ENCODE measurements at places on chromosomes 16 and 17. TPM values are rescaled to one million over a fixed set of nuclear protein-coding genes. Genes with fewer than 3 reads are reported as not detected.

The GPR139 gene
- 0.55 TPM for total RNA-seq

The TP53TG3F gene
- total RNA-seq: not detected

The ABCA9 gene
- not detected for total RNA-seq

The BRD7 gene
- 123 TPM for total RNA-seq

Measured in WTC11 (cell line).